ENCODE measurements at places on chromosomes 4 and X.

GRCh38 chrX:153776611-153777045, 4.2 kb upstream of the SRPK3 start:
- DNase-seq, result no peak

- no peak for DNase-seq
These were observed 86.8 kb downstream of the PPP1R2C start for GRCh38 chrX:42691196-42691595.

DNA sequence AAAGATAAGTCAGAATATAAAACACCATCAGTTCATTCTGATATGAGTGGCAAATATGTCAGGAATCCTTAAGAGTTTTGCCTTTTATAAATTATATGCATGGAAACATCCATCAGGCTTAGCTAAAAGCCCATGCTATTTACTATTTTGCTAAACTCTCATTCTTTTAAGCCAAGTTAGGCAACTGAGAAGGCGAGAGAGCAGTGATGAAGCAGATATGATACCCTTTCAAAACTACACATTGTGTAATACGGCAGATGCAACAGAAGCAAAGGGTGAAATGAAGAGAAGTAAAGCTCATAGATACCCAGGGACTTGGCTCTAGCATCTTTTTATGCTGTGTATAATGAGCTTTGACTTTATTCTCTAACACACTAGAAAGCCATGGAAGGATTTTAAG, 95.8 kb downstream of the SLIT2 start:
- no peak for DNase-seq

GRCh38 chr4:182449930-182450439, 206.8 kb downstream of the TENM3 start:
- no peak for DNase-seq

- DNase-seq, result no peak
These were observed 3.5 kb downstream of the TENT5D start for GRCh38 chrX:80423744-80424143.

DNA sequence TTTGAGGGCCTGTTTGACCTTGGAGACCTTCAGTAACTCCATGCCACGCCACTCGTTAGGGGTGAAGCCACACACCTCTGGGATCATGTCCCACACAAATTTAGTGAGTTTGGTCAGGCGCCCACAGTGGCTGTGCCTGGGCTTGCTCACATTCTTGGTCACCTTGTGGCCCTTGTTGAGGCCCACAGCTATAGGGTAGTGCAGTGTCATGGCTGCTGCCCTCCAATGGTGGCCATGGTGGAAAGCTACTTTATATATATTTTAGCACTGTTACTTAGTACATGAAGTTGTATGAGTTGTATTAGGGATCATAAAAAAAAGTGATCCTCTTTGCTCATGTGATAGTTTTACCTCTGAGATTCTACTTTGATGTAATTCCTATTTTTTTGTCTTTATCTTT, 985 bp upstream of the CXCL11 start:
- DNase-seq, result no peak

Data from right lung (tissue), 10 donors.